ENCODE measurements at places on chromosomes 12 and 14.

- no peak for DNase-seq
Observed at GRCh38 chr12:77816196-77816595, 14.5 kb upstream of the NAV3 start.

- DNase-seq: no peak
Observed at GRCh38 chr12:31431721-31432240, 105.8 kb upstream of the SINHCAF start.

GRCh38 chr14:94612580-94613554, 676 bp downstream of the SERPINA3 start:
- DNase-seq: no peak

- DNase-seq: no peak
Observed at GRCh38 chr12:122850048-122850445, 14.8 kb downstream of the HIP1R start.

- no peak for DNase-seq
Observed at GRCh38 chr12:2171672-2172426, 119.1 kb downstream of the CACNA1C start.

GRCh38 chr12:68768431-68768939, 22.5 kb downstream of the SLC35E3 start:
- DNase-seq: no peak

DNA sequence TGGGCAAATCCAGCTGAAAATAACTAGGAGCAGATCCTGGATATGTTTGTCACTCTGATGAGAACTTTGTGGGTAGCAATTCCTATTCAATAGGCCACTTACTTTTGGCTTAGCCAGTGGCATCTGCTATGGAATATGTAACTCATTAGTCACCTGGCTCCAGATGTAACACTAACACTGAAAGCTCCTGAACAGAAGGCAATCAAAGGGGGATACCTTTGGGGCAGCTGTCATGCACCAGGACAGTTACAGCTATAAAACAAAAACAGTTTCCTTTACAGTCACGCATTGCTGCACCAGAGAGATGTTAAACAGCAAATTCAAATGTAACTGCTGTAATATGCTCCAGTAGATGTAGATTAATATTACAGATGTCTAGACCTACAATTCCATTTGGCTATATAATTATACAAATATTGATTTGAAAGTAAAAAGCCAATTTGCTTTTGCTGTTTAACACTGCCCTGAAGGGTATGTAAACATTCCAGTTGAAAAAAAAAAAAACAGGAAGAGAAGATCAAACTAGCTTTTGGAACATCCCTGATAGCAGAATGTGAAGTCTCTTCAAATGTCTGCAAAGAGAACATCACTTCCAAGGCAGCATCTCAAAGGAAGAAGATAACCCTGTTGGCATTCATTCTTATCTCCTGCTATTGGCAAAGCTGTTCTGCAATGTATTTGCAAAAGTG, 18.4 kb downstream of the RACGAP1 start:
- DNase-seq: no peak

GRCh38 chr14:72521045-72521444, 372.9 kb downstream of the DPF3 start:
- no peak for DNase-seq

- DNase-seq: no peak
Observed at GRCh38 chr14:104600805-104601204, 3.8 kb downstream of the TMEM179 start.

DNA sequence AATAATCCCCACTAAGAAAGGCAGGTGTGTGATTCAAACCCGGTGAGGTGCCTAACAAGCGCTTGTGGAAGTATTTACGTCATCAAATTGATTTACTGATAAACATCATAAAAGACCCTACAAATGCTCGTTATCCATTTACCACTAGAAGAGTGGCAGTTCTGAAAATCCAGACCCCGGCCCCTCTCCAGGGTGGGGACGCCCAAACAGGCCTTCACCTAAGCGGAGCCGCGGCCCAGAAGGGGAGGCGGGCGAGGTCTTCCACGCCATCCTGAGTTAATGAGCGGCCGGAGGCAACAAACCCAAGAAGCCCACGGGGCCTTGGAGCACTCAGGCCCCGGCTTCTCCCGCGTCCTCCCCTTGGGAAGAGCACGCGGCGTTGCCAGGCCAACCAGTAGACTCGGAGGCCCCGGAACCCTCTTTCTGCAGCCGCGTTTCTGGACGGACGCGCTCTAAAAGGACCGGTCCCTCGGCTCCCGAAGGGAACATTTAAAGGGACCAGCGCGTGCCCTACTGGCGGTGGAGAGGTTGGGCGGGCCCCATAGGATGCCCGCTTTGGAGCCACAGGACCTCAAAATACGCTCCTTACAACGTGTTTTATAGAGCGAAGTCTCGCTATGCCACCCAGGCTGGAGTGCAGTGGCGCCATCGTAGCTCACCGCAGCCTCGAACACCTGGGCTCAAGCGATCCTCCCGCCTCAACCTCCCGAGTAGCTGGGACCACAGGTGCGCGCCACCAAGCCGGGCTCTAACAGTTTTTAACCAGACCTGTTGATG, 3.5 kb downstream of the PTPN21 start:
- DNase-seq: peak; percentile 79

GRCh38 chr12:127115468-127116035, 1151.4 kb upstream of the TMEM132C start:
- DNase-seq: no peak

- no peak for DNase-seq
Observed at GRCh38 chr12:53338916-53339315, 2.8 kb upstream of the SP7 start.

GRCh38 chr14:45705940-45706534, 453.0 kb upstream of the MIS18BP1 start:
- no peak for DNase-seq

GRCh38 chr12:83408851-83409250, 722.1 kb downstream of the TMTC2 start:
- no peak for DNase-seq

DNA sequence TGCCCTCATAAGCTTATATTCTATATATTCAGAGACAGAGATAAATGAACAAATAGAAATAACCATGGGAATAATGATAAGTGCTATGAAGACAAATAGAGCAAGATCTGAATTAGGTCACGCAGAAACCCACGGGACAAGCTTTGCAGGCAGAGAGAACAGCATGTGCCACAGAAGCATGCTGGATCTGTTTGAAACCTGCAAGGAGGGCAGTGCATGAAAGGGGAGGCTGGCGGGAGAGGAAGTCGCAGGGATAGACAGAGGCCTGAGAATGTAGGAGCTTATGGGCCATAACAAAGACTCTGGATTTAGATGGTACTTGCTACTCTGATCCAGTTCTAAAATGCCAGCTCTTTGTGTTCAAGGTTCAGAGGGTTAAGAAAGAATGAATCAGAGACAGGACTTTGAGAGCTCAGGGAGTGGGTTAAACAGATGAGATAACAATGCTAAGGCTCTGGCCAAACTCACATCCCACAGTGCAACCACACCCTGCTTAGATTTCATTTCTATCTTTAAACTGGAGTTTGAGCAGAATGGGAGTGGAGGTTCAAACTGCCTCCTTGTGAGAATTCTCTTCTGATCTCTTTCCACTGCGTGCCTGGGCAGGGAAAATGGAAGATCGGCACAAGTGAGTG, 49.2 kb upstream of the PPP1R12A start:
- DNase-seq: no peak

GRCh38 chr12:46267575-46267824, 1.3 kb downstream of the SLC38A1 start:
- peak; percentile 57 for DNase-seq

DNA sequence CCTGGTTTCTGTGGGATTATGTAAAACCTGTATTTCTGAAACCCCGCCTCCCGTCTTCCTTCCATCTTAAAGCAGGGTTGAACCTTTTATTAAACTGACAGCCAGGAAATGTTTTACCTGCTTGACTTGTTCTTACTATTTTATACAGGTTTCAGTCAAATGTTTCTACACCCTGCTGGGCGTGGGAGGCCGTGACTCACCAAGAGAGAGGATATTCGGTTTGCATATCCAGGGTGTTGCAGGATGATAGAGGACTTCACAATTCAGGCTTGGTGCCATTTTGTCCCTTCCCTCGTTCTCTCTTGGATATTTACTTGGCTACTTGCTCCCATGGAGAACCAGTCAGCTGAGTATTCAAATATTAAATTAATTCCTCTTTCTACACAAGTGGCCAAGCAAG, 69.7 kb downstream of the ARF6 start:
- no peak for DNase-seq

GRCh38 chr12:77767335-77767734, 63.4 kb upstream of the NAV3 start:
- DNase-seq: no peak

GRCh38 chr12:24608637-24609285, 340.1 kb downstream of the BCAT1 start:
- no peak for DNase-seq

- no peak for DNase-seq
Observed at GRCh38 chr12:26226122-26226521, 30.7 kb downstream of the SSPN start.

DNA sequence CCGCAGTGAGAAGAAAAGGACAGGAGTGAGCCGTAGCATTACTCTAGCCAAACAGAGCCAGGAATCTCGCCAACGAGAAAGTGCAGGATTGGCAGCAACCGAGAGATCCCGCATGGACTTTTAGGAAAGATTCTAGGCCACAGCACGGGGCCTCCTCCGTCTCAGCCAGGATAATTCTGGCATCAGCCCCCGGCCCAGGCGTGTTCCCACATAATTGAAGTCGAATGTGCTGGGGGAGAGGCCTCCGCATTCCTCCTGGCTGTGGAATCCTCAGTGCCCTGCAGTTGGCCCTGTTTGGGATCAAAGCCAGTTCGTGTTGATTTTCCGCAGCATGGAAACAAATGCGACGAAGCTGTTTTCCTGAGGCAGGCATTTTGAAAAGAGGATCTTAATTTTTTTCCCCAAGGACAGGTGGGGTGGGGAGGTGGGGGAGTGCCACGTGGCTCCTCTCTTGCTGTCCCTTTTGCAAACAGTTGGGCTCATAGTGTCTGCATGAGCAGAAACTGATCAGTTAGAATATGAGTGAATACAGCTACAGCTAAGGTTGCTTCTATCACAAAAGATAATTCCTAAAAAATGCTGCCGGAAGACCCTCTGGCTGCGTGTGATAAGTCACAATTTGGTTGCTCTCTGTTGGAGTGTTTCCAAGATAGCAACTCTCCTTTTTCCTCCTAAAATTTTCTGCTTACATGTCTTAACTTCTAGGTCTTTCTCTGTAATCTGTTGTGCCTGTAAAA, 37.3 kb upstream of the ATXN2 start:
- DNase-seq: peak; percentile 79

DNA sequence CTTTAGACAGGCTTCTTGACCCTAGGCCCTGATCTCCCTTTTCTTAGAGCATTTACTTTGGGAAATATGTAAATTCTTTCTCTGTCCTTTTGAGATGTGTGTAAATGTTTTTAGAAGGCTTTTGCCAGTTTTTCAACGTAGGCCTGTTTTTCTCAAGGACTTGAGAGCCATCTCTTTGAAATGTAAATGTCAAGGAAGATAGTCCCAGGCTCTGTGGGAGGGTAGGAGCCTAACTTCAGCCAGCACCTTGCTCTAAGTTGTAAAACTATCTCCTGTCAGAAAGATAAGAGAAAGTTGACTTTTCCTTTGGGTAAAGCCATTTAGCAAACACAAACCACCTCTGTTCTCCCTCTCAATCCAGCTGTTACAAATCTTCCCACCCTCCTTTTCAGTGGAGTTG, 219.8 kb downstream of the RPS29 start:
- no peak for DNase-seq

GRCh38 chr12:92702754-92703679, at the start of gene PLEKHG7:
Gene PLEKHG7 (plus strand): TSS chr12:92702989. CDS start chr12:92706632, 3,643 bp downstream.
- no peak for DNase-seq

DNA sequence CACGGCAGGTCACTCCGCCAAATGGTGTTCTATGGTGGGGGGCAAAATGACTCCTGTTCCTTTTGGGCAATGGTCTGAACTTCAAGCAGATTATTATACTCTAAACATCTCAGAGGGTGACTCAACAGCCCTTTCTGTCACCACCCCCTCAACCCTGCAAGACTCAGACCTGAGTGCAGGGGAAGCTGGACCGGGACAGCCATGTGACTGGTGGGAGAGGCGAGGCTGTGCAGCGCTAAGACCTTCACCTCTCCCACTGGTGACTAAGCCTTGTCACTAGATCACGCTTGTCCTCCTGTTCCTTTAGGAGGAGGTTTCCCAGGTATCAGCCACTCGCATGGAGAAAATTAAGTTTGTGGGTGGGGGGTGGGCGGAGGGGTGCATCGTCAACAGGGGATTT, 67.1 kb upstream of the CCND2 start:
- no peak for DNase-seq

DNA sequence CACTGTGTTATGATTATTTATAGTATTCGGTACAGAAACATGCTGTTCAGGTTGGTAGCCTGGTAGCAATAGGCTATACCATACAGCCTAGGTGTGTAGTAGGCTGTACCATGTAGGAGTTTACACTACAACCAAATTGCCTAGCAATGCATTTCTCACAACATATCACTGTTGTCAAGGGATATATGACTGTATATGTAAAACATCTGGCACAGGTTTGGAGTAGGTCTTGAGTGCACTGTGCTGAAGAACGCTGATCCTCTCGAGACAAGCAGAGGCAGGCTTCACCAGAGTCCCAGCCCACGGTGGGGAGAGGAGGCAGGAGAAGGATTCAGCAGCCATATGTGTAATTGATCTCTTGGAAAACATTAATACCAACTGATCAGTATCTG, 15.0 kb upstream of the TBX5 start:
- DNase-seq: no peak

DNA sequence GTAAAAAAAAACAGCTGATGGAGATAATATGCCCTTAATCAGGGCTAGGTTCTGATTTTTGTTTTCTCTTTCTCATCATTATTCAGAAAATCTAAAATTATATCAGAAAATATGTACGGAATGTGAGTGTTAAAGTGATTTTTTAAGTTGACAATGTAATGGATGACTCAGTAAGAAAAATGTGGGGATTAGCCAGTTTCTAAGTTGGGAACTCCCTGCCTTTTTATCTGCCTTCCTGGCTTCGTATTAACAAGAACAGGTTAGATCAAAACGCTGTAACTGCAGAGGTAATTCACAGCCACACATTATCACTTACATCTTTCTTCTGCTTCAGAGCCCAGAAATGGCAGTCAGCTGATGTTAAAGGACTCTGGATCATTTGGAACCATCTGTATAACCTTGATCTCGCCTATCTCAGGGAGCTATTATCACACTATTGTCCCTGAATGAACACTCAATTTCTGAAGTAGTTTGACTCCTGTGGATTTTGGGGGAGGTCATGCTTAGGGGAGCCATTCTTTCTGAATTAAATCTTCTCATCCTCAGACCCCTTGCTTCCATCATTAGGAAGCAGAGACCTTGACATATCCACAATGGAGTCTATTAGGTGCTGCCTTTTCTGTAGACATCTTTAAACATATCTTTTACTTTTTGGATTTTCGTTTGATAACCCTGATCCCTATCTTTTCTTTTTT, 135.7 kb upstream of the SLC16A7 start:
- no peak for DNase-seq

- peak; percentile 74 for DNase-seq
Observed at GRCh38 chr14:89915114-89915878, 39.2 kb downstream of the EFCAB11 start.

DNA sequence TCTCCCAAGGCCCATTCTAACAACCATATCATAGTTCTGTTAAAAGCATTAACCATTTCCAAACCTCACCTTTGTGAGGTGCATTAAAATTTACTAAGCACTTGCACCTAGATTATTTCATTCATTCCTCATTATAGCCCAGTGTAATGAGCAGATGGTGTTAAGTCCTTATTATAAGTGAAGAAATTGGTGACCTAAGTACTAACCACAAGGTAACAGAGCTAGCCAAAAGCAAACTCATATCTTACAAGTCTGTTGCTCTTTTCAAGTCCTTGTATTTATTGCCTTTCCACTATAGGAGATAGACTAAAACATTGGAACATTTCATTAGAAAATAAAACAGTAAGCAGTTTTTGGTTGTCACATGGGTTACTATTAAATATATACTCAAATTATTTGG, 49.7 kb downstream of the TDP1 start:
- DNase-seq: peak; percentile 10

GRCh38 chr14:69246331-69246730, 13.6 kb upstream of the GALNT16 start:
- no peak for DNase-seq

All from erythroblast (primary cell).